ENCODE measurements at places on chromosomes 12 and 14. TPM values are rescaled to one million over a fixed set of nuclear protein-coding genes. Genes with fewer than 3 reads are reported as not detected.

Gene OAS3
- 2.6 TPM for total RNA-seq

Gene TPPP2
- total RNA-seq = not detected

DNA sequence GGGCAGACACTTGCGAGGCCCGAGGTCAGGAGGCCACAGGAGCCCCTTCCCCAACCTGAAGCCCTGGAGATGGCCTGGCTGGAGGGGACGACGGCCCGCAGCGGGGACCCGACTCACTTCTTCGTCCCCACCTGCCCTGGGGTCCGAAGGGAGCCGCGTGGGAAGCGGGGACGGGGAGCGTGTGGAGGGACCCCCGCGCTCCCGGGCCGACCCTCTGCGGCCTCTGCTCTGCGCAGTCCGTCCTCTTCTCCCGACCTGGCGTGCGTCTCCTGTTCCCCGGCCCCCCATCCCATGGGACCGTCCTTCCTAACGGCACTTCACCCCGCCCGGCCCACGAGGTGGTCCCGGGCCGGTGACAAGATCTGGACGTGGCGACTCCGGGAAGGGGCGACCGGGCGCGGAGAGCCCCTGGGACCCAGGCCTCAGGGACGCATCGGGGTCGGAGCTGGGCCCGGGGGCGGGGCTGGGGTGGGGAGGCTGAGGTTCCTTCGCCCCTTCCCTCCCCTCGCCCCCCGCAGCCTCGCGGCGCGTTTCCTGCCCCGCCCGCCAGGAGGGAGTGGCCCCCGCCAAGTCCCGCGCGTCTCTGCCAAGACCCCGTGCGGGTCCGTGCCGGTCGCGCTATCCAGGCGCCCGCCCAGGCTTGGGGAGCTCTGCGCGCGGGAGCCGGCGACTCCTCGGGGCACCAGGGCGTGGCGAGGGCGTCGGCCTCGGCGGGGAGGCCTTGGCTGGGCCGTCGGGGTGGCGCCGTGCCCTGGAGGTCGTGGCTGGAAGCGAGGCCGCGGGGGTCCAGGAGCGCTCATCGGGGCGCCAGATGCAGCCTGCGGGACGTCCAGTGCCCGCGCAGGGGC lies 97.1 kb downstream of the TNFAIP2 start:
- no peaks in the 10 kb centered on the region for H3K36me3 ChIP-seq
- no peak overlapping the region for H3K27ac ChIP-seq

GRCh38 chr12:125203145-125203765 lies 138.0 kb downstream of the AACS start:
- H3K36me3 ChIP-seq = no peaks in the 10 kb centered on the region
- H3K4me3 ChIP-seq = no peak overlapping the region
- H3K27me3 ChIP-seq = peaks cover 4% of the 10 kb centered on the region
- no peaks in the 10 kb centered on the region for H3K4me1 ChIP-seq

GRCh38 chr12:72540811-72541210 lies 268.6 kb downstream of the TRHDE start:
- no peaks in the 10 kb centered on the region for H3K36me3 ChIP-seq
- DNase-seq = no peak
- no peak overlapping the region for H3K27ac ChIP-seq
- no peaks in the 10 kb centered on the region for H3K4me1 ChIP-seq

DNA sequence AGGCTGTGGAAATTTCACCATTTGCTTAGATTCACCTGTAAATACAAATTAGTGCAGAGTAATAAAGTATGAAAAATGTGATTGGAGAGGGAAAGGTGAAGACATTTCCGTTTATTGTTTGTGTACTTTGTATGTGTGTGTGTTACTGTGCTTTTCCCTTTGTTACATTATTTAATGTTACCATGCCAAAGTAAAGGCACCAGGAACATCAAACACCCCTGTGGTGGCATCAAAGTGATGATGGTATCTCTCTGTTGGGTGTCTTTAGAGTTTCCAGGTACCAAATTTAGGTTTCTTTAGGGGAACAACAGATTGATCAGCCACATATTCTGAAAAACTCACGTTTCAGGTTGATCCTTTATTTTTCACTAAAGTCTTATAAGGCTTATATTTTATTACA lies 189.0 kb upstream of the FBXO33 start:
- no peak overlapping the region for H3K27ac ChIP-seq
- no peaks in the 10 kb centered on the region for H3K4me1 ChIP-seq
- H3K36me3 ChIP-seq = no peaks in the 10 kb centered on the region
- H3K4me3 ChIP-seq = no peak overlapping the region

Gene LRRIQ1
- 0.60 TPM for total RNA-seq

DNA sequence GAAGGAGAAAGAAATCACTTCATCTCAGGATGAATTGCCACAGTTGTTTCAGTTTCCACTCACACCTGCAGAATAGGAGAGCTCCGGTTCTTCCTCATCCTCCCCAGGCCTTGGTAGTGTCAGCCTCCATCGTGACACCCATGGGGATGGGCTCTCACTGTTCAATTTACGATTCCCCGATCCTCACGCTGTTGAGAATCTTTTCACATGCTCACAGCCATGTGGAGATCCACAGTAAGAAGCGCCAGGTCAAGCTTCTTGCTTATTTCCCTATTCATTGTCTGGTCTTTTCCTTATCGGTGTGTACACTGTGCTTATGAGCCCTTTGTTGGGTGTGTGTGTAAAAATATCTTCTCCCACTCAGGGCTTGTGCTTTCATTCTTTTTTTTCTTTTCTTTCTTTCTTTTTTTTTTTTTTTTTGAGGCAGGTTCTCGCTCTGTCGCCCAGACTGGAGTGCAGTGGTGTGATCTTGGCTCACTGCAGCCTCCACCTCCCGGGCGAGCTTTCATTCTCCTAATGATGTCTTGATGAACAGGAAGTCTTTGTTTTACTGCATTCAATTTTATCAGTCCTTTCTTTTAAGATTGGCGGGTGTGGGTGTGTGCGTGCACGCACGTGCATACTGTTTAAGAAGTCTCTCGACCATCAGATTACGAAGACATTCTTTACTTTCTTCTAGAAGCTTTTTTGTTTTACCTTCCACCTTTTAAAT lies 21.5 kb downstream of the RIN3 start:
- no peaks in the 10 kb centered on the region for H3K4me1 ChIP-seq
- DNase-seq = no peak

Gene HHIPL1
- total RNA-seq = 0.24 TPM

DNA sequence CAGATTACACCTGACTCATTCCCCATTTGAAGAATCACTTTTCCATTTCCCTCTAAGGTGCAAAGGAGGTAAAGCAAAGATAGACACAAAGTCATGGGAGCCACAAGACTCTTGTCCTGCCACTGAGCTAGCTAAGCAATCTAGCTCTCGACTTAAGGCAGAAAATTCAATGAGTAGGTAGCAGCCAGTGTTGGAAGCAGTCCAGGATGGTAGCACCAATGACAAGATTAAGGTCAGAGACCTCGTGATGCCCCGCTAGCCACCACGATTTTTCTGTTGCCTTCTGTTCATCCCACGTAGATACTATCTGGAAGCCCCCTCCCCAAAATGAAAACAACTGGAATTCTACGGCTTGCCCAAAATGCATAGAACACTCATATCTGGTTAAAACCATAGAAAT lies 1.4 kb downstream of the VAMP1 start:
- no peak overlapping the region for H3K27ac ChIP-seq
- no peaks in the 10 kb centered on the region for H3K27me3 ChIP-seq
- H3K4me3 ChIP-seq = no peak overlapping the region
- H3K4me1 ChIP-seq = no peaks in the 10 kb centered on the region
- no peak for DNase-seq

DNA sequence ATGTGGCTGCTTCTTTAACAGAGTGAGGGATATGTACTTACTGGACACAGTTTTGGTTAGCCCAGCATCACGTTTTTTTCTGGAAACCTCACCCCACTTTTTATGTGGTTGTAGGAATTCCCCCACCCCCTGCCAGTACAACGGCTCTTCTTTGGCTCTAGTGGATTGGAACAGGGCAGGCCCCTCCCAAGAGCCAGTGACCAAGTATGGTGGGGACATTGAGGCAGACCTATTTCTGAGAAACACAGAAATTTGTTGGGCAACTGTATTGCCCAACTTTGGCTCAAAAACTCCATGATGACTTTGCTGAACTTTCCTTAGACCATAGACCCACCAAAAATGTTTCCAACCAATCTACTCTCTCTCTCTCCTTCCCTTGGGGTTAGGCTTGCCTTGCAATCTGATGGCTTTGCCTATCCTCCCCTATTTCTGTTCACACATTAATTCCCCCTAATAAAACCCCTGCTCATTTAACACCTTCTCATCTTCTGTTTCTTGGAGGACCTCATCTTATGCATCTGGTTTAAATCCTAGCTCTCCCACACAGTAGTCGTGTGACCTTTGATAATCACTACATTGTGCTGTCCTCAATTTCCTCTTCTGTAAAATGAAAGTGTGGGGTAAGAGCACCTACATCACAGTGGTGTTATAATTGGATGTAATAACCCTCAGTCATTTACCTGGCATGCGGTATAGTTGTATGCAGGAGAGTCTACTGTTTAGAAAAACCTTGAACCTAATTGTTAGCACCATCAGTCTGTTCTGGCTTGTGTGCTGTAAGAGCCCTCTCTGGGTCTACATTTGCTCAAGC lies 71.7 kb downstream of the IGF1 start:
- no peaks in the 10 kb centered on the region for H3K27me3 ChIP-seq
- no peak for DNase-seq
- no peaks in the 10 kb centered on the region for H3K36me3 ChIP-seq
- H3K27ac ChIP-seq = no peak overlapping the region
- H3K4me3 ChIP-seq = no peak overlapping the region

DNA sequence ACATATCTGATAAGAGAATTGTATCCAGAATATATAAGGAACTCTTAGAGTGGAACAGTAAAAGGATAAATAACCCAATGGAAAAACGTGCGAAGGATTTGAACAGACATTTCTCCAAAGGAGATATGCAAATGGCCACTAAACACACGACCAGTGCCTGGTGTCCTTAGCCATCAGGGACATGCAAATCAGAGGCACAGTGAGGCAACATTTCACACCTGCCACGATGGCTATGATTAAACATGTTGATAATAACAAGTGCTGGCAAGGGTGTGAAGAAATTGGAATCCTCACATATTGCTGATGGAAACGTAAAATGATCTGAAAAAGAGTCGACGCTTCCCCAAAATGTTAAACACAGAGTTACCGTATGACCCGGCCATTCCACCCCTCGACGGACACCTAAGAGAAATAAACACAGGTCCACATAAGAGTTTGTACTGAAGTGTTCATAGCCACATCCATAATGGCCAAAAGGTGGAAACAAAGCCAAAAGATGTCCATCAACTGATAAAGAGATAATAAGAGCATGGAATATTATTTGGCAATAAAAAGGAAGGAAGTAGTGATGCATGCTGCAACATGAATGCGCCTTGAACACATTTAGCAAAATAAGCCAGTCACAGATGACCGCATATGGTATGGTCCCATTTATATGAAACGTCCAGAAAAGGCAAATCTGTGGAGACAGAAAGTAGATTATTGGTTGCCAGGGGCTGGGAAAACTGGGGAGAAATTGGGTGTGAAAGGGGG lies 6.3 kb upstream of the TMEM121 start:
- DNase-seq = no peak
- H3K27me3 ChIP-seq = no peaks in the 10 kb centered on the region
- H3K4me1 ChIP-seq = no peaks in the 10 kb centered on the region
- H3K27ac ChIP-seq = no peak overlapping the region

DNA sequence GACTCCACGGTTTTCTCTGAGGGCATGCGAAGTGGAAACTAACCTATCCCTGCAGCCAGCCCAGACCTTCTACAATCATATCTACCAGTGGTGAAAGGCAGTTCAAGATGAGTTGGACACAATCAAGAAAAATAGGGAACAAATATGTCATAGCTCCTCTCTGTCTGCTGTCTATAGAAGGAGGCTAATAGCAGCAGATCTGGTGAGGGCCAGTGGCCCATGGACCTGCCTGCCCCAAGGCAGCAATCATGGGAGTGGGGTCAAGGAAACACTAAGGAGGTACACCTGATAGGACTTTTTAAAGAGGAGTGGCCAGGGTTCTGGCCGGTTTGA lies 149.5 kb downstream of the PRKCH start:
- H3K27me3 ChIP-seq = no peaks in the 10 kb centered on the region
- no peak for DNase-seq
- no peak overlapping the region for H3K4me3 ChIP-seq
- H3K36me3 ChIP-seq = no peaks in the 10 kb centered on the region

DNA sequence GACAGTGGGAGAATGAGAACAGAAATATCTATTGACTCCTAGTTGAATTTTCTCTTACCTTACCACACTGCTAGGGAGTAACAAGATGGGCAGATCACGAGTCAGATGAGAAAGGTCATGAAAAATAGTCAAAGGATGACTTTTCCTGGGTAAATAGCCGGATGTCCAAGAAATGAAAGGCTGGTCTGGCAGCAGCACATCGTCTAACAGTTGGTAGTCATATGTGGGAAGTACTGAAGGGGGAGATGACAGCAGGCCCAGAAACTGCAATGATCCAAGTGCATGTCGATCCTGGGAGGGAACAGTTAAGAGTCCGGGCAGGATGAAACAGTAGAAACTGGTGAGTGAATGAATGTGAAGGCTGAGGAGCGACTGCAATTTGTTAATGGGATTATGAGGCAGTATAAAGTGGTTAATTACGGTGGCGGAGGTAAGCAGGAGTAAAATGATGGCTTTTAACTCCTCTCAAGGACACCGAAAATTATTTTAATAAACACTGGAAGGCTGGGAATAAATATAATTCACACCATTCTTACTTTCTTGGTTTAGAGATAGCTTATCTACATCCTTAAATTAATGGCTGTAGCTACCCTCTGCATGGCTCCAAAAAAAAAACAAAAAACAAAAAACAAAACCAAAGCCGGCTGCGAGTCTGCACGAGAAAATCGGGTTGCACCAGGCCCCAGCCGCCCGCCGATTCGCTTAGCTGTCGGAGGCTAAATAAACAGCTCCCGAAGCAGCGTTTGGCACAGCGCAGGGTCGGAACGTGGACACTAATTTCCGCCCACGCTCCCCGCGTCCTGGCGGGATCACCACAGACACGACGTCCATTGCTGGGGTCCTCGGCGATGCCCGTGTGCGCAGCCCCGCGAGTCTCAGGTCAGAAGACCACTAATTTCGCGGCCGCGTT lies 1.0 kb upstream of the ERC1 start:
- H3K27ac ChIP-seq = peak overlapping the region; percentile 97
- DNase-seq = peak; percentile 83
- no peaks in the 10 kb centered on the region for H3K27me3 ChIP-seq
- H3K36me3 ChIP-seq = no peaks in the 10 kb centered on the region
- H3K4me1 ChIP-seq = peaks cover 19% of the 10 kb centered on the region

DNA sequence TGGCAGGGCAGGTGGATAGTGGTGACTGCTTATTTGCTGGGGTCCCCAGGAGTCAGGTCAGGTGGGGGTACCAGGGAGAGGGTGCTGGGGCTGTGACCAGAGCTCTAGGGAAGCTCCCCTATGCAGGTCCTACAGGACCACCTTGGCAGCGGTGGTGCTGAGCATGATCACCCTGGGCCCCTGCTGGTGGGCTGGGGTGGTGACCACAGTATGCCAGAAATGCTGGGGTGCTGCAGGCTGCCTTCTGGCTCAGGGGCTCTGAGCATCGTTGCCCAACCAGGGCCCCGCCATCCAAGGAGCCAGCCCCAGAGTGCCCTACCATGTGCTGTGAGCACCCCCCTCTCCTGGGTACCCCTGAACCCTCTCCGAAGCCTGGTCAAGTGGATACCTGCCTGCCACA lies 17.5 kb upstream of the NUDT14 start:
- no peaks in the 10 kb centered on the region for H3K36me3 ChIP-seq
- no peak overlapping the region for H3K4me3 ChIP-seq

All from pancreas (tissue), 10 donors.